ENCODE measurements at places on chromosomes 3 and 15. TPM values are rescaled to one million over a fixed set of nuclear protein-coding genes. Genes with fewer than 3 reads are reported as not detected.

DNA sequence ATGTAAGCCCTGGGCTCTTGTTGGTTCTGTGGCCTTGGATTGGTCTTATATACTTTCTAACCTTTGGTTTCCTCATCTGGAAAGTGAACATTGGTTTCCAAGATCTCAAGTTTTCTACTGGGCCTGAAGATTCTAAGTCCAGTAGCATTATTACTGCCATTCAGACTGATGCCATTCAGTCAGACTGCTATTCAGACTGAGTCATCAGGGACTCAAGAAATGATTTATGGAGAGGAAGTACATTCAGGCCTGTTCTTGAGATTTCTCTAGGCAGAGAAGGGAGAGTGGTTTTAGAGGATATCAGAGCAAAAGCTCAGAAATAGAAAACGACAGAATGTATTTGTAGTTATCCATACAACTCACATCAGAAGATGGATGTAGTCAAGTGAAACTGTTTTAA is 557.2 kb downstream of the NR2F2 start:
- H3K27ac ChIP-seq: no peak overlapping the region
- H3K27me3 ChIP-seq: no peaks in the 10 kb centered on the region
- no peaks in the 10 kb centered on the region for H3K4me1 ChIP-seq
- no peak for DNase-seq

DNA sequence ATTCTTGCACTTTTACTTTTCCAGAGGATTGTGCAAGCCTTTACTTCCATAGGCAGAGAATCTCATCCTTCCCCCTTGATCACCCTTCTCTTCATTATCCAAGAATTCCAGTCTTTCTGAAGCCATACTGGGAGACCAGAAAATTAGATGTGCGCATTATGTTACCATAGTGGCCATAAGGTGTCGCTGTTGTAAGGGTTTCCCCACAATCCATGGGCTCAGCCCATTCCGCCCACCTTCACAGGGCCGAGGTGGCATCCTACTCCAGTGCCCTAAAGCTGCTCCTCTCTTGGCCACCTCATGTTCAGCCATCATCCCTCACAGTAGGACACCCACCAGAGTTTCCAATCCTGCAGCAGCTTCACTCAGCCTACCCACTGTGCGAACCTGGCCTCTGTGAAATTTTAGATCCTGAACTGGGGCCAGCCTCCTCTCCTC is 35.0 kb downstream of the CTSH start:
- H3K27me3 ChIP-seq: no peaks in the 10 kb centered on the region
- H3K4me3 ChIP-seq: no peak overlapping the region
- H3K27ac ChIP-seq: no peak overlapping the region

HRG gene
- total RNA-seq: 0.38 TPM

DLL4 gene
- 0.25 TPM for total RNA-seq
